ENCODE measurements at places on chromosomes 3 and 15.

- no peak for DNase-seq
These were observed 265.0 kb downstream of the OPA1 start for GRCh38 chr3:193857996-193858395.

DNA sequence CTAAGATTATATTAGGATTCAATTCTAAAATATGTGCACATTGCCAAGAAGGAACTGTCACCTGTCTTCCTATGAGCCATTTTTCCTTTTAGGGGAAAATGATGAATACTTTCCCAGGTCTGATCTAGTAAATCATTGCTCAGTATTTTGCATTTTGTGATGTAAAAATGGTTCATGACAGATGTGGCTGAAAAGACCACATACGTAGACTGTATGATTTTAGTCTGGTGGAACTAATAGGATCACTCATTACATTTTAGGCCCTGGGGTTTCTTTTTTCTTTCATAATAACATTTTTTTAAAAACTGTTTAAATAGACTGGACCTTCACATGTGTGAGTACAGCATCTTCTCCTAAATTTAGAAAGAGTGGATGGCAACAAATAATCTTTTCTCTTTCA, 201.7 kb upstream of the MLF1 start:
- no peak for DNase-seq

- DNase-seq = no peak
These were observed 23.1 kb downstream of the CDCP1 start for GRCh38 chr3:45123030-45123429.

- DNase-seq = no peak
These were observed 163.7 kb upstream of the LRTM1 start for GRCh38 chr3:55091381-55092225.

DNA sequence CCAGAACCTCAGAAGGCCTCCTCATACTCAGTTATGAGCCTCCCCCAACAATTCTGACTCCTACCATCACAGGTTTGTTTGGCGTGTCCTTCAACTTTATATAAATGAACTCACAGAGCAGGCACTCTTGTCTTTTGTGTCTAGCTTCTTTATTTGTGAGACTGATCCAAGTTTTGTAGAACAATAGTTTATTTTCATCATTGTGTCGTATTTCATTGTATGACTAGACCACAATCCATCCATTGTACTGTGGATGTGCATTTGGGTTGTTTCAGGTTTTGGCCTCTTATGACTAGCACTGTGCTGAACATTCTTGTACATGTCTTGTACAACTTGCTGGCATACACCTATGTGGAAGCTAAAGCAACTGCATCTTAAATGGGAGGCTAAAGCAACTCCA, 292.8 kb upstream of the LYSMD4 start:
- no peak for DNase-seq

GRCh38 chr15:95454403-95455262, 875.9 kb upstream of the NR2F2 start:
- DNase-seq = no peak

DNA sequence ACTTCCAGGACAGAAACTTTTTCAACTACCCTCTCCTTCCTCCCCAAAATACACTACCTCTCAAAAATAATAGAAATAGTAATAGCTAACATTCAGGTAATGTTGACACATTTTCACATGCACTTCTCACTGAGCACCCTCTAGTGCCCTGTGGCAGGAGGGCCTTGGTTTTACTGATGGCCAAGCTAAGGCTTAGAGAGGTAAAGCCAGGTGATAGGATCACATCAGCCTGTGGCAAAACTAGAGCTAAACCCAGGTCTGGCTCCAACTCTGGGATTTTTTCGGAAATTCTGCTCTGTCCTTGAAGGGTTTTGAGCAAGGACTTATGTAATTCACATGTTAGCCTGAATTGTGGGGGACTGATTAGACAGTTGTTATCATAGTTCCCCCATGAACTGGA, 922 bp upstream of the TAMM41 start:
- no peak for DNase-seq

DNA sequence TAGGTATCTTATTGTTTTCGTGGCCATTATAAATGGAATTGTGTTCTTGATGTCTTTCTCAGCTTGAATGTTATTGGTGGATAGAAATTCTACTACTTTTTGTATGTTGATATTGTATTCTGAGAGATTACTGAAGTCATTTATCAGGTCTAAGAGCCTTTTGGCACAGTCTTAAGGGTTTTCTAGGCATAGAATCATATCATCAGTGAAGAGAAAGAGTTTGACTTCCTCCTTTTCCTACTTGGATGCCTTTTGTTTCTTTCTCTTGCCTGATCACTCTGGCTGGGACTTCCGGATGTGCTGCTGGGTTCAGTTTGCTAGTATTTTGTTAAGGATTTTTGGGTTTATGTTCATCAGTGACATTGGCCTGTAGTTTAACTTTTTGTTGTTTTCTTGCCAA, 527.1 kb downstream of the GRM7 start:
- DNase-seq = no peak

DNA sequence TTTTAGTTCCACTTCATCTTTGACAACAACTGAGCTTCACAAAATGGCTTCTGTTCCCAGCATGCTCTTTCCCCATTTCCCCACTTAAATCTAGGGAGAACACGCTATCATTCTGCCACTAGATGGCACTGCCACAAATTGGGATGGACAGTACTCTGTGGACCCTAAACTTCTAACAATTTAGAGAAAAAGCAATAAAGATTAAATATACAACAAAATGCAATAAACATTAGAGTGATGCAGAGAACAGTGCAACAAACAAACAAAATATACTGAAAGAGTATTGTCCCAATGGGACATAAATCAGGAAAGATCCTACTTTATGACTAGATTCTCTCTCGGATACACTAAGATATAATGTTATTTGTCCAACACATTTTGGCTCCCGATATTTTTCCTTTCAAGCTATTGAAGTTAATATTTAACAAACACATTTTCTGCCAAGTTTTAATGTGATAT, 169.7 kb upstream of the TMCO5A start:
- DNase-seq = no peak

DNA sequence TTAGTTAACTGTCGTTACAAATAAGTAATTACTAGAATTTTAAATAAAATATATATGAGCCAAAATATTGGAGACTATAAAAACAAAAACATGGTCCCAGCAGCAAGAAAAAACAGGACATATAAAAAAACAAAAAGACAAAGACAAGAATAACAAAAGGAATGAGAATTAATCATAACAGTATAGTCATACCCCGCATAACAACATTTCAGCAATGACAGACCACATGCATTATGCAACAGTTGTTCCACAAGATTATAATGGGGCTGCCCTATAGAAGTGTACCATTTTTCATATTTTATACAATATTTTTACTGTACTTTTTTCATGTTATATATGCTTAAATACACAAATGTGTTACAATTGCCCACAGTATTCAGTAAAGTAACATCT, 5.6 kb downstream of the HLTF start:
- DNase-seq = no peak

- DNase-seq = no peak
These were observed 16.4 kb upstream of the CFAP100 start for GRCh38 chr3:126378341-126378751.

DNA sequence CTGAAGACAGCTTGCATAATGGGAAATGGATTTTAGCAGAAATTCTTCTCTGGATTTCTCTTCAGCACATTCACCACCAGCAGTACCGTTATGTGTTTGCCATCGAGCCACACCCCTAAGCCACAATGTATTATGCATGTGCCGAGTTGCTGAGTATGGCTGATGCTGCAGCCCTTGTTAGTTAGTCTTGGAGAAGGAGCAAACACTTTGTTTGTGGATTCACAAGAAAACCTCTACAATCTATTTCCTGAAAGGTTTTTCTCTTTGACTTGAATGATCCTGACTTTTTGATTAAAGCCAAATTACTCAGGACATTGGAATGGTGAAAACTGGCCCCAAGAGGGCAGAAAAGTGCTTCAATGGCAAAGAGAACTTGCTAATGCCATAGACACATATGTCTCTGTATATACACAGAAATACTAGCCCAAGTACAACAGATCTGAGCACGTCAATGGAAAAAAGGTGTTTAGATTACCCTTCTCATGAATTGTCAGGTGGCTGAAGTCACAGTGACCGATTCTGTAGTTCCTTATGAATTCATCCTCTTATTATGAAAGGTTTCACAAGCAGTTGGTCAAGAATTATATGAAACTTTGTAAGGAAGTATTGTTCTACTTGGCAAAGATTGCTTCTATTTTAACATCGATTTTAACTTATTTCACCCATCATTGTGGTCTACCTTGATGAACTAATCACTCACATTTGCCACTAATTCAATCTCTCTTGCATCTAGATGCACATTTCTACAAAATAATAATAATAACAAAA, 103.0 kb downstream of the P3H2 start:
- no peak for DNase-seq

DNA sequence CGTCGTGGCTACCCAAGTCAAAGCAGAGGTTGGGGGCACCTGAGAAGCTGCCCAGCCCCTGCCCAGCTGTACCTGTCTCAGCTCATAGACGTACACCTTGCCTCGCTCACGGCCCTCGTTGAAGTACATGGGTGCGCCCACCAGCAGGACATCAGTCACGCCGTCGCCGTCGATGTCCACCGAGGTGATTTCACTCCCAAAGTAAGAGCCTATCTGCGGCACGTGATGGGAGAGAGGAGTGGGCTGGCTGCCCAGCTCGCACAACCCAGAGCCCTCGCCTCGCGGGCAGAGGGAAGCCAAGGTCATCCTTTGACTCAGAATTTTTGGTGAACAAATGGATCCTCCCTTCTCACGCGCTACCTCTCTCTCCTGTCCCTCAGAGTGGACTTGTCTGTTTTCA, 54.7 kb downstream of the FEM1B start:
- no peak for DNase-seq

DNA sequence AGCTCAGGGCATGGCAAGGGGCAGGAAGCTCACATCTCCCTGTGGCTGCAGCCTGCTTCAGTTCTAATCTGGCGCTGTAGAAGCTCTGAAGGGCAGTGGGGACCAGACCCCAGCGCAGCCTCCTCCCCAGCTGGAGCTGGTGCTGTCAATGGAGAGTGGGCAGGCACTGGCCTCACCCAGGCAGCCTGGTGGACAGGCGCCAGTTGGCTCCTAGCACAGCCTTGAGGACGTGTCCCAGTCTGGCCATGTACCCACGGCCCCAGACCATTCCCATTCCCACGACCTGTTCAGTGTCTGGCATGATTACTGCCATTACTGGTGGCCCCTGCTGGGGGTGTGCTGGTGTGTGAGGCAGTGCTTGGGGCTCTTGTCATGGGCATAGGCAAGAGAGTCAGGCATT, 16.3 kb downstream of the TYRO3 start:
- no peak for DNase-seq

DNA sequence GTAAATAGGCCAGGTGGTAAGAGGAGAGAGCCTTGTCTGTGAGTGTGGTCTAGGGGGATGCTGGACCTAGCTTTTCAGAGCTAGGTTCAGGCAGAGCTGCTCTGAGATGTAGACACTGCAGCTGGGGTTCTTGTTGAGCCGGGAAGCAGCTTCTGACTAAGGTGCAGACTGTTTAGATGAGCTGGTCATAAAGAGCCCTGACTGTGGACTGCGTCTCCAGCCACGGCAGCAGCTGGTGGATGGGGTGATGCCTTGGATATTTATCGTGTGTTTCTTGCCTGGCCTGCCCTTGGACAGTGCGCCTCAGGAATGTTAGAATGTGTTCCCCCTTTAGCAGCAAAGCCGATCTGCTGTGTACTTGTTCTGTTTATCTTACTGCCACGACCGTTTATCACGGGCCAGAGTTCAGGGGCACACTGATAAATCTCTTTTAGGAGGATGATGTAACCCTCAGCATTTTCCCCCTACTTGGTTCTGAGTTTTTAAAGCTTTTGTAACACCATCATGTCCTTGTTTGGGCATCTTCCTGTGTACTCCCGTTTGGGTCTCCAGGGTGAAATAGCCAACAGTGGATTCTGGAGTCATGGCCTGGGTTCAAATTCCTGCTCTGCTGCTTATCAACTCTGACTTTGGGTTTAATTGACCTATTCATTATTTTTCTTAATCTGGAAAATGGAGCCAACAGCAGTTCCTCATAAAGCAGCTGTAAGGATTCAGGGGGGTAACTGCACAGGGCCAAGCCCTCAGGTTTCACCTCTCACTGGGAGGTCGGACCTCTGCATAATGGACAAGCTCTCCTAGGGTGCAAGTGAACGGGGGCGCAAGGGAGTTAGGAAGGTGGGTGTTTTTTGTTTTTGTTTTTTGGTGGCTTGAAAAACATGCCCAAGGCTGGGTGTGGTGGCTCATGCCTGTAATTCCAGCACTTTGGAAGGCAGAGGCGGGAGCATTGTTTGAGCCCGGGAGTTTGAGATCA, 51.4 kb downstream of the FLNB start:
- no peak for DNase-seq

DNA sequence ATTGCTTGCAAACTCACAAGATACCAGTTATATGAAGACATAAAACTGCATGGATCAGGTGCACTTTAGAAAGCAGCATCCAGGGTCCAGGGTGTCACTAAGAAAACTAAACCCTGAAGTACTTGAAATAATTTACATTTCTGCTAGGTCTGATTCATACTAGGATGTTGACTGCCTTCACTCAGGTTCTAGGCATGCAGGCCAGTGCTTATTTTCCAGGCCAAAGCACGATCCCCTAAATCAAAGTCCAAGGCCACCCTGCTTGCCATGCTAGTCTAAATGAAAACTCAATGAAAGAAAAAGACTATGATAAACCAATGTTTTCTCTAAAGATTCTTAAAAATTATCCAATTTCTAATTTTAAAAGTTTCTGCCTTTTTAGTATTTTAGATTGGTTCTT, 49.4 kb downstream of the GREM1 start:
- DNase-seq = no peak

DNA sequence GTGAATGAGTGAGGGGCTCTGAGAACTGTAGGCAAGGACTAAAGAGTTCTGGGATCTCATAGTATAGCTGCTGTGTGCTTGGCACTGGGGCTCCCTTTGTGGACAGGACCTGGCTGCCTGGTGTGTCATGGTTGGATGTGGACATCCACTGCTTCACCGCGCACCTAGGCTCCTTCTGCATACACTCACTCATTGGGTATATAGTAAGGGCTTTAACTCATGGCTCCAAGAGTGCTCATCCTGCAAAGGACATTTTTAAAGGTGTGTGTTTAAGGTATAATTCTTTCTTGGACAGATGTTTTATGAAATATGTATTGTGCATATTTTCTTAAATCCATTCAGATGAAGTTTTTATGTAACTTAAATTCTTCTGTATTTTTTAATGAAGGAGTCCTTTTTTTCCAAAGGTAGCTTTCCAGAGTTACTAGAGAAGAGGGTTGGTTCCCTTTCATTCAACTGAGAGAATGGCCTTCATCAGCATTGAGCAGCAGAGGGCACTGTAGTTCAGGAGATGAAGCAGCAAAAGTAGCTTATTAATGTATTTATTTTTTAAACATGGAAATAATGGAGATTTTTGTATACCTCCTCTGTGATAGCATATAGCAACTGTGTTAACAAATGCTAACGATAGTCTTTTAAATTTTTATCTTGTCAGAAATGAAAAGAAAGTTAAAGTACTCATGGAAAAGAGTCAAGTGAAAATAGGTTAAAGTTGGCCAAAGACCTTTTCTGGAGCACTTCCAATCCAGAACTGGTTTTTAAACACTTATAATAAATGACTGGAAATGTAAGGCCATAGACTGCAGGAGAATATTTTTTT, 25.2 kb downstream of the OXNAD1 start:
- DNase-seq = peak; percentile 84

- no peak for DNase-seq
These were observed 35.8 kb upstream of the ATP13A3 start for GRCh38 chr3:194522579-194523046.

Data from NCI-H2029 treated with DMSO at 0.1 percent for 48 hours (cell line).